Glutamatergic neuron (in vitro differentiated cells): ENCODE measurements at places on chromosomes 16 and 17.

DNA sequence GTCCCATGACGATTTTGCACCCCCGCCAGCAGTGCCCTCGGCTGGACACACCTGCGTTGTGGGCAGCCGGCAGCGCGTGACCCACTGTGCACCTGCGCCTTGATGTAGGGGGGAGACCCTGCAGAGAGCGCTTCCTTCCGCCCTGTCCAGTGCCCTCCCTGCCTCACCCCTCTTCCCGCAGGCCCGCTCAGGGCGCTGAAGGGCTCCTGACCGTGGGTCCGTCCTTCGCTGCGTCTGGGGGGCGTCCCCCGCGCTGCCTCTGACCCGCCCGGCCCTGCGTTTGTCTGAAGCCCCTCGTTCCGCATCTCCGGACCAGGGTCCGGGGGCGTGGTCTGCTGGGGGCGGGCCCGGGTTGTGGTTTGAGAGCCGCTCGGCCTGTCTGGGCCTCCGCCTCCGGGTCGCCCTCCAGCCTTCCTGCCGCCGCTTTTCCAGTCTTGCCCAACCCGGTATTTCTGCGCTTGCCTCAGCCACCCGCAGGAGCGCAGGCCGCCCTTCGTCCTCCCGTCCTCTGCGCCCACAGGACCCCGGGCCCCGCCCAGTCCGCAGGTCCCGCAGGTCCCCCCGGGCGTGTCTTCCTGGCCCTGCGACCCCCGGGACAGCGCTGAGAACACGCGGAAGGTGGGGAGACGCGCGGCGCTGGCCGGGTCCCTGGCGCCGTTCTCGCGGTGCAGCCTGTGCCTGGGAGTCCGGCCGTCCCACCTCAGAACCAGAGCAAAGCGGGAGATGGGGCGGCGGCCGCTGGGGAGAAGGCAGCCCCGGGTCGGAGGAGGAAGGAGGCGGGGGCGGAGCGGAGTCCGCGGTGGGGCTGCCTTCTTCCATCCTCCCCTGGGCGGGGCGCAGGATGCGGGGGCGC lies 4.0 kb upstream of the IL17C start:
- DNase-seq, result peak; percentile 80

GRCh38 chr16:77759821-77760220 lies 28.5 kb upstream of the VAT1L start:
- DNase-seq, result no peak

DNA sequence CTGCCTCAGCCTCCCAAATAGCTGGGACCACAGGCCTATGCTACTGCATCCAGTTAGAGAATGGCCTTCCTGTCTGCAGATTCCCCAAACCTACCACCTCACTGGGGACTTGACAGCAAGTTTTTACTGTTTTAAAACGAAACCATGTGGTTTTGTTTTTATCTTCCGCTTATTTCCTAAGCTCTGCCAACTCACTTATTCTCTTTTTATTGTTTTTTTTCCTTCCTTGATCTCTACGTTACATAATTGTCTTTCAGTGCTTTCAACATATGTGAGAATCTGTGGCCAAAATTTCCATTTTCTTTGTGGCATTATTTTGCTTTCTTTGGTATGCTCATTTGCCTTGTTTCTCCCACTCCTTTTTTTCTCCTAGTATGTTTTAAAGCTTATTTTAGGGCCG lies 14.6 kb upstream of the SLC38A7 start:
- no peak for DNase-seq

GRCh38 chr17:29283496-29283895 lies 10.5 kb downstream of the NUFIP2 start:
- no peak for DNase-seq

DNA sequence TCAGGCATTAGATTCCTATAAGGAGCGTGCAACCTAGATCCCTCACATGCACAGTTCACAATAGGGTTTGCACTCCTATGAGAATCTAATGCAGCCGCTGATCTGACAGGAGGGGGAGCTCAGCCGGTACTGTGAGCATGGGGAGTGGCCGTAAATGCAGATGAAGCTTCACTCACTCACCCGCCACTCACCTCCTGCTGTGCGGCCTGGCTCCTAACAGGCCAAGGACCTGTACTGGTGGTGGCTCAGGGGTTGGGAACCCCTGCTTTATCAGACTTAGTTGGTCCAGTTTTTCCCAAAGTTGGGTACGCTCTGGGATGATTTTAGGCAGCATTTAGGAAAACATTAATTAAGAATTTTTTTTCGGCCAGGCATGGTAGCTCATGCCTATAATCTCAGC lies 103.8 kb downstream of the MARF1 start:
- DNase-seq, result peak; percentile 70
